DMS79 (cell line): ENCODE measurements at places on chromosomes 1 and 21.

GRCh38 chr1:96955307-96956012 lies 233.9 kb downstream of the PTBP2 start:
- no peak for DNase-seq

DNA sequence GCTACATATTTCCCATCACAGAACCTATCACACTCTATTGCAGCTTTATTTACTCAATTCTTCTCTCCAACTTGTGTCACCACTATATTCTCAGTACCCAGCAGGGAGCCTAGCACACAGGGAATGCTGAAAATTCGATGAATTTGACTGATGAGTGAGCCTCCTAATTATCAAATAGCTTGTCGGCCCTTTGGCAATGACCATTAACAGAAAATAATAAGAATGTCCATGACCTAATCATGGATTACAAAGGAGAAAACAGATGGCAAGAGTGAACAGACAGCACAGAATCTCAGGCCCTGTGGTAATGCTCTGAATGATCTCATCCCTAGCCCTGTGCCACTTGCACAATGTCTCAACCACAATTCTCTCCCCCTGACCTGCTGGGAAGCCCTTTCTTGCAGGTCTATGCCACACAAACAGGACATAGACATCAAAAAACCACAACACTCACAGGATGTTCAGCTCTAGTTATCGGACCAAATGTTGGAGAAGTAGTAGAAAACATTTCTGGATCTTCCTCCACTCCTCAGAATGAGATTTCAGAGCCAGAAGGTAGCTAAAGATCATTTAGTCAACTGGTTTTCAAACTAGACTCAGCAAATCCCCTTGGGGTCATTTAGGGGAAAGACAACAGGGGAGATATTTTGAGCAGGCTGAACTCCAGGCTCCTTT lies 68.4 kb downstream of the LUZP1 start:
- DNase-seq: no peak

GRCh38 chr1:235052067-235053008 lies 76.3 kb downstream of the TOMM20 start:
- DNase-seq: no peak

GRCh38 chr1:88731475-88732269 lies 47.6 kb downstream of the PKN2 start:
- peak; percentile 70 for DNase-seq

DNA sequence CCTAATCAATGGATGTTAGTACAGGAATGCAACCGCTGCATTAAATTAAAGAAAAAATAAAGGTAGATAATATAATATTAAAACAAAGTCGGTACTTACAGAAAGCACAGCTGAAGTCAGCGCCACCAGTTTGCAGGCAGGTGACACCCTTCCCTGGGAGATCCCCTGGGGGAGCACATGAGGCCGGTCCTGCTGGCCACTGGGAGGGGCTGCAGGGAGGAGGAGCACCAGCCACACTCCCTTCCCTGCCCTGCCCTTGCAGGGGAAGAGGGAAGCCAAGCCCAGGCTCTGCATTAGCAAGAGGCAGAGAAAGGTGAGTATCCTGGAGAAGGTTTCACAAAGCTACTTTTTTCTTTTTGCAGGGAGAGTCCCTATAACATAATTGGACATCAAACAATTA lies 507.0 kb downstream of the AJAP1 start:
- no peak for DNase-seq

DNA sequence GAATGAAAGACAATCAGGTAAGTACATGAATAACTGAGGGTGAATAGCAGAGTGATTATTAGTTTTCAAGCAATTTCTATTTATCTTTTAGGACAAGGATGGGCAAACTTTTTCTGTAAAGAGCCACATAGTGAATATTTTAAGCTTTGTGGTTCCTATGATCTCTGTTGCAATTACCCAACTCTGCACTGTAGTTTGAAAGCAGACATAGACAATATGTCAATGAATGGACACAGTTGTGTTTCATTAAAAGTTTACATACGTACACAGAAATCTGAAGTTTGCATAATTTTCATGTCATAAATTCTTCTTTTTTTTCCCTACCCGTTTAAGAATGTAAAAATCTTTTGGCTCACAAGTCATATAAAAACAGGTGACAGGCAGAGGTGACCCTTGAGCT lies 71.4 kb downstream of the ZNF281 start:
- DNase-seq: no peak

- DNase-seq: no peak
These were observed 41.3 kb downstream of the AKNAD1 start for GRCh38 chr1:108815566-108815965.

DNA sequence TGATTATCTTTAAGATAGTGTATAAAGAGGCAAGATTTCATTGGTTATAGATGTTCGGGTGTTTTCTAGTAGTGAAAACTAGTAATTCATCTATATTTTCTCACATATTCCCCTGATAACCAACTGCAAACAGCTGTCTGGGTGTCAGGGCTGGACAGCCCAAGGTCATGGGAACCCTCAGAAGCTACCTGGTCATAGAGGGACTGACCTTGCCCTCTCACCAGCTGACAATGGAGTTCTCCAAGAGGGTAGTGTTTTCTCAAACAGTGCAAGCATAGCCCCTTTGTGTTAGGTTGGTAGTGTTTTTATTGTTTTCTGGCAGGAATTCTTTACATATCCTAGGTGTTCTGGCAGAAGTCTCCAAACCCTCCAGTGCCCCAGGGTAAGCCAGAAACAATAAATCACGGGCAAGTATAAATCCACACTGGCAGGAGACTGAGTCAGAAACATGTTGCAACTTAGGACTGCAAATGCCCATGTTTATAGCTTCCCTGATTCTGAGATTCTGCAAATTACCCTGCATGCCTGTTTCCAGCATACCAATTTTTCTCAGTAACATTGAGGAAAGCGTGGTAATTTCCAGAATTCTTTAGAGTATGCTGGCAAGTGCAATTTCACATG lies 82.8 kb upstream of the ATP1A1 start:
- DNase-seq: no peak

DNA sequence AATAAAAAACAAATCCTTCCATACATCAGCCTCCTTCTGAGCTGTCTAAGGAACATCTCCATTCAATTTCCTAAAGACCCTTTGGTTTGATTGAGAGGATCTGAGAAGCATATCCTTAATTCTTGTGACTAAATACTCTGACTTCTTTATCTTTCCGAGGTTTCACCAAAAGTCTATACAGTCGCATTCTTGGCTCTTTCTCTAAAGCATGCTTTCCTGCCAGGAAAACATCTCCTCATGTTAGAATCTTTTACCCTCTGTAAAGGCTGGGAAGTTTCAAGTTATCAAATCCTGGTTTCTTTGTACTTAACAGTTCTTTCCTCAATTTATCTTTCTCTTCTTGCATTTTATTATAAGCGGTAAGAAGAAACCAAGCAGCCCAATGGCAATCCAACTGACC lies 630.4 kb downstream of the PTPRC start:
- no peak for DNase-seq

- DNase-seq: no peak
These were observed 223.4 kb downstream of the FMN2 start for GRCh38 chr1:240314845-240315801.

DNA sequence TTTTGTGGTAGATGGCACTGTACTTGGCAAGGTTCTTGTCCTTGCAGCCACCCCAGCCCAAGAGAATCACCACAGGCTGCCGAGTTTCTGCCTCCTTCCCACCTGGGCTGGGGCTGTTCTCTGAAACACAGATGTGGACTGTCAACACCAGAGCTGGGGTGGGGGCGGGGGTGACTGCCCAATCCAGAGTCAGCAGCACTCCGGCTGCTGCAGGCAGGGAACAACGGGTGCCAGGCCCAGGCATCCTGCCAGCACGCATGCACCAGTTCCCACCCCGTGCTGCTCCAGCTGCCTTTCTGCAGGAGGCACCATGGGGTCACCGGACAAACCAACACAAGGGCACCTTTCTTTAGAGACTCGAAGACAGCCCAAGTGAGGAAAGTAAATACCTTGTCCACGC lies 14.1 kb downstream of the TMEM53 start:
- DNase-seq: peak; percentile 56

DNA sequence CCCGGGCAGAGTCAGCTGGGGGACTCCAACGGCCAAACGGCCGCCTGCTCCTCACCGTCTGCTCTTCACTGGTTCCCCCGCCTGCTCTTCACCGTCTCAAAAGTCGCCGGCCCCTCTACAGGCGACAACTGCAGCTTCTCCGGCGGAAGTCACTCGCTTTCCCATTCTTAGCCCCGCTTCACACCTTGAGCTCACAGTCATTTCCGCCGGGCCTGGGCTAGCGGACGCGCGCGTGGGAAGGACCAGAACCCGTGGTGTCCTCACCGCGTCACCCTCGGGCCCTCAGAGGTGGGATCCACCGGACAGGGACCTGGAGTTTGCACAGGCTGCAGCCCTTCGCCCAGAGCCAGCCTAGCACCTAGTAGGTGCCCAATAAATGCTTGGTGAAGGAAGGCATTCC lies 27.9 kb upstream of the HJV start:
- DNase-seq: no peak

DNA sequence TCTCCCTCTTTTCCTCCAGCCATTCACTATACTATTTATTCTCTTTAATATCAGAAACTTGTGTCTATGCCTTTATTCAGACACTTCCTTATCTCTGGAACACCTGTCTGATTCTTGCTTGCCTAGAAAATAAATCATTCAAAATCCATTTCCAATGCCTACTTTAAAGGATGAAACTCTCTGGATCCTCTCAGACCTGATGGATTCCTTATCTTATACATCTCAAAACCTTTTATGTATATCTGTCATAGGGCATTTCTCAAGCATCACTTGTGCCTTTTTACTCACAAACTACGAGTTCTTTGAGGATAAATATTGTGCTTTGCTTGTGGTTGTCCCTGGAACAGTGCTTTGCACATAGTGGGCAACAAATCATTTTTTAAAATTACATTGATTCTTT lies 3.8 kb upstream of the ATP6V1G3 start:
- no peak for DNase-seq

- no peak for DNase-seq
These were observed 15.5 kb downstream of the RHBDL2 start for GRCh38 chr1:38926091-38926490.

DNA sequence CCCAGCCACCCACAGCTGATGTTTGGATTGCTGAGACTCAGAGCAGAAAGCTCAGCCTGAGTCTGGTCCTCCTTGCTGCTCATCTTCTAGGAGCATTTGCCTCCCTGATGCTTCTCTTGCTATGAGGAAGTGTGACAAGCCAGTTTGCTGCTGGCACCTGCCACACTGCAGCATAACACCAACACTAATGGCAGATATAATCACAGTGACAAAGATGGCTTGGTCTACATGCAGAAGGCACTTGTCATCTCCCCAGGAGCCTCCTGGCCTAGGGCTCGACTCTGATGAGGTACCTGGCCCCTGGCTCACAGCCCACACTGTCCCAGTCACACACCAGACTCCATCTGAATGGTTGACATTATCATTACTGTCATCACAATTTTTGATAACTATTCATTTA lies 13.9 kb upstream of the PSMB2 start:
- DNase-seq: no peak

- DNase-seq: no peak
These were observed 65.6 kb upstream of the TNR start for GRCh38 chr1:175808999-175809398.

DNA sequence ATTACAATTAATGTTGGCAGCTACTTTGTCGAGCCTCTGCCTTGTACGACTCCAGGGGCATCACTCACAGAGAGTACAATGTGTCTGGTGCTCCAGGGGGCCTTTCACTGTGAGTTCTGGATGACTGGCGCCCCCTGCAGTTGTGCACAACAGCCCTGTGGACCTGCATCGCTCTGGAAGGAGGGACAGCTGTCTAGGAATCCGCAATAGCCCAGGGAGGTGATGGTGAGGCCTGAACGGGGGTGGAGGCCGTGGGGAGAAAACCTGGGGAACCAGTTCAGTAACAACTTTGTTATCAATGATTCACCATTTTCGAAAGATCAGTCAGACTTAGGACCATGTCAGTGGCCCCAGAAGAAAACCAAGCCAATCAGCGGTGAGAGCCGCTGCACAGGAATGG lies 189.1 kb downstream of the KAZN start:
- DNase-seq: no peak
